ENCODE measurements at places on chromosomes 4 and X.

DNA sequence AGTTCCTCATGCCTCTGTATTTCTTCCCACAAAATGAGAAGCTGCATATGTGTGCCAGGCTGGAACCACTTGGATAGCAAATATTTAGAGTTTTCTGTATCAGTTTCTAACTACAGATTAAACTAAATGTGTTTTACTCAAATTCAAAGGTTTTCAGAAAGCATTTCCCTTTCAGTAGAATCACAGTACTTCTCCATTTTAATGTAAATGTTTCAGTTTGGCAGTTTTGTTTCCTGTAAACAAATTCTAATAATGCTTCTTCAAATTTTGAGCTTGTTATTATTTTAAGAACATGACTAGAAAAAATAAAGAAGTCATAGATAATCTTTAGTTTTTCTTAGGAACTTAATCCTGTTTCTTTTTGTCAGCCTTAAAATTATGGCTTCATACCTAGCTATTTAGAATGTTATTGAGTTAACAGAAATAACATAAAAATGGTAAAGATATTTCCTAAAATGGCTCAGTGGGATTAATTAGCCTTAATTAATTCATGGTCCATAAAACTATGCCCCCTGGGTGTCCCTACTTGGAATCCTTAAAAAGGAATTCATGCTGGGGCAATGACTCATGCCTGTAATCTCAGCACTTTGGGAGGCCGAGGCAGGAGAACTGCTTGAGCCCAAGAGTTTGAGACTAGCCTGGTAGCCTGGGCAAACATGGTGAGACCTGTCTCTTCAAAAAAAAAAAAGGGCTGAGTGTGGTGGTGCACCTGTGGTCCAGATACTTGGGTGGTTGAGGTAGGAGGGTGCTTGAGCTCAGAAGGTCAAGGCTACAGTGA is 83.8 kb upstream of the GPR34 start:
- no peak for DNase-seq

DNA sequence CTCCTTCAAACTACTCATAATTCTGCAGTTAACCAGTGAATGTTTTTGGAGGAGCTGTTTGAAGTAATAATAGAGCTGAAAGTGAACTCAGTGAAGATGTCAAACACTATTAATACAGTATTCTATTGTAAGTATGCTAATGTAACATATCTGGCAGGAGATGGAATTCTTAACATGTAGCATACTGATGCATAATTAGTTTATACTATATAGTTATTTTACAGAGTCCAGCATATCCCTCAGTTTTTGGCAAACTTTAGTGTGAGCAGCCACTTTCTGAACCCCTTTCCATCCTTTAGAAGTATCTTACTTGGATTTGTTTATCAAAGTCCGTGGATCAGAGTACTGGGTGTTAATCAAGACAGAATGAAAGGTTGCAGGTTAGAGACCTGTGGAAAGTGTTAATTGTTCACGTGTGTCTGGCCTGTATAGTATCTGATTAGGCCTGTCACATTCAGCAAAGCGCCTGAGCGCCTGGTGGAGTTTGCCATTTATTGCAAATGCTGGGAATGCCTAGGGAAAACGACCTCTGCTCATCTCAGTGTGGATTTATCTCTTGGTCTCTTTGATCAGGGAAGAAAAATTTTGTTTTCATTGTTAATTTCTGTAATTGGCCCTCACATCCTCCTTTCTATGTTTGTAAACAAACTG is 251.7 kb upstream of the MAD2L1 start:
- DNase-seq = no peak

DNA sequence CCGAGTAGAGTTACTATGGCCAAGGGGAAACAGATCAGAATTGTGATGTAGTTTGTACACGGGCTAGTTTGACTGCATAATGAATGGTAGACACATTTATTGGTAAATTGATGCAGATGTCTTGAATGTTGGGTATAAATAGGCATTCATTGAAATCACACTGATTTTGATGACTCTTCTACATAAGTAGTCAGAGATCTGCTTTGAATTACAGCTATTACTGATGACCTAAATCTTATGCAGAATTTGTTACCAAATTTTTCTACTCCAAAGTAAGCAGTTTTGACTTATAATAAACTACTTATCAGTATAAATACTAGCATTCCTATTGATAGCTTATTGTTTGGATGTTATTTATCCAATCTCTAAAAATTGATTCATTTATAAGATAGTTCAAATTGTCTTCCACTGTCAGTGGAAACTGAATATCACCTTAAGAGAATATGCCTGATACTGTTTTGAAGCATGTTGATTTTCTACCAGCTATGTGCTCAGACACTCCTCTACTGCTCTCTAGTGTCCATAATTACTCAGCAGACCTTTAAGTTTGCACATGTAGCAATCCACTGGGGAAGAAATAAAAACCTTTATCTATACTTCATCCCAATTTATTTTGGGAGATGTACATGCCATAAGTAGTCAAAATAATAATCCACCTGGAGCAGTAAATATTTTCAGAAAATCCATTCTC is 120.3 kb downstream of the RASL11B start:
- DNase-seq = no peak

DNA sequence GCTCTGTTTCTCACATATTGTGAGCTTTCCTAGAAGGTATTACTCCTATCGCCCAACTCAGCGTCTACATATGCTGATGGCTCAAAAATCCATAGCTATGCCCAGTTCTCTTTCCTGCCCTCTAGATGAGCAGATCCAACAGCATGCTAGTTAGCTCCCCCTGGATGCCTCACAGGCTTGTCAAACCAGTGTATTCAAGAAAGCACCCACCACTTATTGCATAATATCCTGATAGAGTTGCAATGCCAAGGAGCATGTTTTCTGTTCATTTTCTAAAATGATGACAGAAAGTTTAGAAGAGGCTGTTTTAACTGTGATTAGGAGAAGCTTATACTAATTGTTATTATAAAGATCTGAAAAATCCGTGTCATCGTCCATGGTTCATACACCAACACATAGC is 1.9 kb upstream of the PACRGL start:
- no peak for DNase-seq

GRCh38 chrX:1215123-1215823 is 2.8 kb upstream of the CRLF2 start:
- DNase-seq = no peak

- no peak for DNase-seq
These were observed 54.4 kb downstream of the NBDY start for GRCh38 chrX:56783450-56783831.

DNA sequence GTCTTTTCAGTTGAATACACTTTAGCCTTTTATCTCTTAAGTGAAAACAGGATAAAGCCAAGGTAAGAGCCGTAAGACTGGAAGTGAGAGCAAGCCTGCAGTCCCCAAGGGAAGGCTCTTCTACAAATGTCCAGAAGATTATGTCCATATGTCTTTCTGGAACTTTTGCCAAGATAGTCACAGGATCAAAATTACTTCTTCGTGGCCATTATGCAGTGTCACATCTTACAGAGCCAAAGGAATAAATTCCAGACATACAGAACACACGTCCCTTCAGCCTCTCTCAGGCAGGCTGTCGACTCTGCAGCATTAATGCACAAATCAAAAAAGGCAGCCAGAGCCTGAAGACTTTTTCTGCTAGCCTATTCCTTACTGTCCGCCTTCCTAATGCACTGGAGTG is 10.9 kb upstream of the GATB start:
- DNase-seq = no peak

DNA sequence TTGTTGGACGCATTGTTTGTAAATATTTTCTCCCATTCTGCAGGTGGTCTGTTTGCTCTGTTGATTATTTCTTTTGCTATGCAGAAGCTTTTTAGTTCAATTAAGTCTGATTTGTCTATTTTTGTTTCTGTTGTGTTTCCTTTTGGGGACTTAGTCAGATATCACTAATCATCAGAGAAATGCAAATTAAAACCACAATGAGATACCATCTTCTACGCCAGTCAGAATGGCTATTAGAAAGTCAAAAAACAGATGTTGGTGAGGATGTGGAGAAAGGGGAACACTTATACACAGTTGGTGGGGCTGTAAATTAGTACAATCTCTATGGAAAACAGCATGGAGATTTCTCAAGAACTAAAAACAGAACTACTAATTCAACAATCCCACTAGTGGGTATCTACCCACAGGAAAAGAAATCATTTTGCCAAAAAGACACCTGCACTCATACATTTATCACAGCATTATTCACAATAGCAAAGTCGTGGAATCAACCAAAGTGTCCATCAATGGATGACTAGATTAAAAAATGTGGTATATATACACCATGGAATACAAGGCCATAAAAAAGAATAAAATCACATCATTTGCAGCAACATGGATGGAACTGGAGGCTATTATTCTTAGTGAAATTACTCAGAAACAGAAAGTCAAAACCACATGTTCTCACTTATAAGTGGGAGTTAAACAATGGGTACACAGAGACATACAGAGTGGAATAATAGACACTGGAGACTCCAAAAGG is 8.1 kb downstream of the COQ2 start:
- no peak for DNase-seq

DNA sequence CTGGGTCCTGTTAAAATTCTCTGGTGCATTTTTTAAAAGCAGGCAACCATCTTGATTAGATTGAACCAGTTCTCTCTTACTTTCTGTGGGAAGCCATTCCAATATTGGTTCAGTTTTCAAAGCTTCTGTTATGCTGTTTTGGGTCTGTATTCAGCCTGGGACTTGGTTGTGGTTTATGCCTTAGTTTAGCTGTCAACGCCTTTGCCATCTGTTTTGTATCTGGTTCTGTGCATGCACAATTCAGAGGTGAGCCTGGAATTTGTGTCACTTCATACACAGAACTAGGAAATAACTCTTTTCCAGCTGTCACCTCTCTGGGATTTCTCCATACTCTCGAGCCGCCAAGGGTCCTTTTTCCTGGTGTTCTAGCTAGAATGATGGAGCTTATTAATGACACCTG is 46.2 kb downstream of the STAP1 start:
- no peak for DNase-seq

- peak; percentile 15 for DNase-seq
These were observed 4.2 kb downstream of the PDGFRA start for GRCh38 chr4:54233277-54233696.

GRCh38 chrX:44189116-44189515 is 154.4 kb downstream of the EFHC2 start:
- no peak for DNase-seq
